ENCODE measurements at places on chromosomes 1 and 21. TPM values are rescaled to one million over a fixed set of nuclear protein-coding genes. Genes with fewer than 3 reads are reported as not detected.

- peak; percentile 63 for DNase-seq
These were observed at the start of gene JTB for GRCh38 chr1:153977250-153978240. Gene JTB, minus strand, starts transcription at chr1:153977674. Its CDS starts 422 bp downstream, at chr1:153977252.

DNA sequence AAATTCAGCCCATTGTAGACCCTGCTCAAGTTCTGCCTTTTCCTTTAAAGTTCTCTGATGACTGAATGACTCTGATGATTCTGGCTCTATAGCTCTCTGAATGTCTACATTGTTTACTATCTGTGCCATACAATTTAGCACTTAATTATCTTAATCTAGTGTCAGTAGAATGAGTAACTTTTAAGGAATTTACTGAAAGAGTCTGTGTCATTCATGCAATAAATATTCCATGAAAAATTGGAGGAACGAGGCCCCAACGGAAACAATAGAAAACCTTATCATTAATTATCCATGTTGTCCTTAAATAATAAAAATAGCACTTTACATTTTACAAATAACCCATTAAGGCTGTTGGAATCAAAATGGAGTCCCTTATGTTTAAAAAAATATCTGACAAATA is 77.8 kb downstream of the SLC44A5 start:
- DNase-seq, result no peak

- DNase-seq, result no peak
These were observed 29.4 kb upstream of the MAGOH start for GRCh38 chr1:53267761-53268160.

INAVA gene
- total RNA-seq, result 35.7 TPM

GRCh38 chr1:160835751-160836150 is 26.9 kb downstream of the CD244 start:
- DNase-seq, result no peak
